ENCODE measurements at places on chromosomes 7 and 10.

- DNase-seq: no peak
Measured at GRCh38 chr7:14822481-14822854, 80.1 kb downstream of the DGKB start.

GRCh38 chr7:30280631-30281030 is 3.8 kb upstream of the ZNRF2 start:
- no peak for DNase-seq

GRCh38 chr10:118965096-118965495 is 64.4 kb upstream of the NANOS1 start:
- no peak for DNase-seq

DNA sequence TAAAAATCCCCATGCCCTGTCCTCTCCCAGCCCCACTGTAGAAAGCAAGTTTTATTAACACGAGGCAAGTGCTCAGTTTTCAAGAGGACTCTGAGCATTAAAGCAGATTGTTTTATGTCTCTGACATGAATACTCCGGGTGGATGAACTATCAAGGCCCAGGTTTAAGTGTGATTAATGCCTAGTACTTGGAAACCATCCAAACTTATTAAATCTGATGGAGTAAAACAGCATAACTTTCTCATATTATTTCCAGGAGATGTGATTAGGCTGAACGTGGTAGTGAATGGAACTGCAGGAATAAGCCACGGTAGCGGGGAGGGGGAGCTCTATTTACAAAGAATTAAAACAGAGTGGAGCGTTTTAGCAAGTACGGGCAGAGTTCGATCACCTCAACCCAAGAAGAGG is 144.2 kb upstream of the RNF32 start:
- no peak for DNase-seq

DNA sequence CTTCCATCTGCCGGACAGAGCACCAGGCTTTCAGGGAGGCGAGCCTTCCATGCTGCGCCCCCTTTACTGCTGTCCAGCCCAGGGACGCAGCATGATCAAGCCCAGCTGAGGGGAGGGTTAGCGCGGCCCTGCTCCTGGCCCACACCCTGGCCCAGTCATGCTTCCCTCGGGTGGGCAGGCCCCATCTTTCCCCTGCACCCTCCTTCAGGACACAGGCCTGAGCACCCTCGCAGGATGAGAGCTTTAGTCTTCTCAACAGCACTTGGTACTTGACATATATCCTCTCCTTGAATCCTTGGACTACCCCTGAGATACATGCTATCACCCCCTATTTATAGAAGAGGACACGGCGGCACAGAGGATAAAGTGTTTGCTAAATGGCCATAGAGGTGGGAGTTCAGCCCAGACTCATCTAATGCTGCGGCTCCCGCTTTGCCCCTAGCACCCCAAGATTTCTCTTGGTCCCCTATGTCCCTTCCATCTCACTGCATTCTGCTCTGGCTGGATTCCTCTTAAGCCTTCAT is 32.7 kb upstream of the FRAT2 start:
- no peak for DNase-seq

DNA sequence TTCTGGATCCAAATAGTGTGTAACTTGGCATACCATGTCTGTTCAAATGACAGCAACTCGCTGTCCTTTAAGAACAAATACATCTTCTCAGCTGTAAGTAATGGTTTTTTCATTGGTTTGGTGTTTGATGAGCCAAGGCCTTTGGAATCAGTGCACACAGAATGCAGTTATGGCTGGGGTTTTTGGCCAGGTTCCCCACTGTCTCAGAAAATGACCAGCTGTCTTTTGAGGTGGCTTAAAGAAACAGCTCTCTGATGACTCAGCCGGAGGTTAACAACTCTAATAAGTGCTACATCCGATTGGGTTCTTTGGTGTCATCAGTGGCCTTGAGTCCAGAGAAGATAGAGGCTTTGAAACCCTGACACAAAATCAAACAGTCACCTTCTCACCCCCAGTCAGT is 688.4 kb downstream of the REEP3 start:
- DNase-seq: no peak

- DNase-seq: no peak
Measured at GRCh38 chr10:96665306-96665705, 55.0 kb downstream of the PIK3AP1 start.

- DNase-seq: peak; percentile 52
Measured at GRCh38 chr10:31759124-31759798, 169.4 kb downstream of the ARHGAP12 start.

- DNase-seq: no peak
Measured at GRCh38 chr10:125375210-125375609, 214.8 kb upstream of the CTBP2 start.

DNA sequence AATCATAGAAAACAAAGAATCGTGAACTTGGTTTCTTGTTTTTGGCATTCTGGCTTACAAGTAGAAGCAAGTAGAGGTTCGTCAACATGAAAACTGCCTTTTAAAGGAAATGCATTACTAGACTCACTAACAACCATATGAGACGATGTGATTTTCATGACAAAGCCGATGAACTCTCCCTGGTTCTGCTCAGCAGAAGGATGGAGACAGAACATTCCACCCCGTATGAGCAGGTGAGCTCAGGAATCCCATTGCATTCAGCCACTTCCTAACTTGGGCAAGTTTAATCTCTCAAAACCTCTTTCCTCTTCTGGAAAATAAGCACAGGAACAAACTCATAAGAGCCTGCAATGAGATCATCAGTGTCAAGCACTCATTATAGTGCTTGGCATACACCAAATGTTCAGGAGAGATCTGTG is 57.4 kb upstream of the SVIL start:
- DNase-seq: no peak

DNA sequence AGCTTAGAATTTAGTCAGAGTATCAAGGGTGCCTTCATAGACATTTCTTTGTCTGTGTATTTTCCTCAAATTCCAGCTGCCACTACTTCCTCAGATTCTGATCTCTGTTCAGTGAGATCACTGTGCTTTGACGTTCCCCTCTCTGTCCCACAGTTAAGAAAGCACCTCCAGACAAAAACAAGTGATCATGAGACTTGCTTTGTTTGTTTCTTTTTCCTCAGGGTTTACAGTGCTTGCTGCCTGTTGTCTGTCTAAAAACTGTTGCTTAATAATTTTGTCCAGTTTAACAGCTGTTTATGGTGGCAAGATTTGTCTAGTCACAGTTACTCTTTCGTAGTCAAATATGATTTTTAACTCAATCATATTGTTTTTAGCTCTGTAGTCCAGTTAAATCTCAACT is 29.1 kb downstream of the TRUB1 start:
- no peak for DNase-seq
